ENCODE measurements at places on chromosomes 12 and 14.
A peak's percentile ranks its signal among the peaks of the same experiment; 100 is the strongest.

- peak; percentile 33 for DNase-seq
Measured at GRCh38 chr14:55448141-55448614, 7.8 kb upstream of the TBPL2 start.

GRCh38 chr14:59275668-59276067, 87.2 kb downstream of the DAAM1 start:
- no peak for DNase-seq

- no peak for DNase-seq
Measured at GRCh38 chr14:23513818-23514643, 37.5 kb downstream of the ZFHX2 start.

GRCh38 chr12:100427078-100427477, 46.6 kb upstream of the NR1H4 start:
- no peak for DNase-seq

DNA sequence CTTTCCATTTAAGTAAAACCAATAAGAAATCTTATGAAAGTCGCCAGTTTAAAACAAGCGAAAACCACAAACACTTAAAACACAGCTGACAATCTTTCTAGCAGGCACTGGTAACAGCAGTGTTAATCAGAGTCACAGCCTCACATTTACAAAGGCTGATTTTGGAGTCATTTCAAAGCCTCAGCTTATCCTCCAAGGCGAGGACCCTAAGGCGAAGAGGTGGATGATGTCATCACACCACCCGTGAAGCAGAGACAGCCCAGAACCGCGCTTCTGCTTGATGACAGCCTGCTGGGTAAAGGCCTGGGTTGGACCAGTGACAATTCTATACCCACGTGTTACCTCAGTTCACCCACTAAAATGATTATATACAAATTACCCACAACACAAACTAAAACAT, 10.1 kb downstream of the GOLGA3 start:
- DNase-seq = no peak

DNA sequence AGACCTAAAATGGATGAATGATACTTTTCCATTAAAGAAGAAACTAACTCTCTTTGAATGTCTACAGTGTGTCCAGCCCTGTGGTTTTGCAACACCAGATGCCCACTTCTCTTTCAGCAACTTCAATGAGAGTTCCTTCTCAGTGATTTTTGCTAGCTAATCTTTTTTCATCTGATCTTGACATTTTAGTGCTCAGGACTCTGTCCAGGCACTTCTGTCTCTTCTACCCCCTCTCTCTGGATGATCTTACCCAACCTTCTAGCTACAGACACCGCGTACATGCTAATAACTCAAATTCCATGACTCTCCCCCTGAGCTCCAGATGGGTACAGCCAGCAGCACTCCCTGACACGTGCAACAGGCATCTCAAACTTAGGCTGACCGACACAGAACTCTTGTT, 161.1 kb upstream of the FOXN3 start:
- no peak for DNase-seq

- DNase-seq = no peak
Measured at GRCh38 chr14:27845241-27845850, 921.2 kb upstream of the FOXG1 start.

GRCh38 chr14:77372304-77372841, 4.5 kb downstream of the TMED8 start:
- no peak for DNase-seq

- DNase-seq = no peak
Measured at GRCh38 chr14:24430682-24431568, 1.2 kb downstream of the KHNYN start.

DNA sequence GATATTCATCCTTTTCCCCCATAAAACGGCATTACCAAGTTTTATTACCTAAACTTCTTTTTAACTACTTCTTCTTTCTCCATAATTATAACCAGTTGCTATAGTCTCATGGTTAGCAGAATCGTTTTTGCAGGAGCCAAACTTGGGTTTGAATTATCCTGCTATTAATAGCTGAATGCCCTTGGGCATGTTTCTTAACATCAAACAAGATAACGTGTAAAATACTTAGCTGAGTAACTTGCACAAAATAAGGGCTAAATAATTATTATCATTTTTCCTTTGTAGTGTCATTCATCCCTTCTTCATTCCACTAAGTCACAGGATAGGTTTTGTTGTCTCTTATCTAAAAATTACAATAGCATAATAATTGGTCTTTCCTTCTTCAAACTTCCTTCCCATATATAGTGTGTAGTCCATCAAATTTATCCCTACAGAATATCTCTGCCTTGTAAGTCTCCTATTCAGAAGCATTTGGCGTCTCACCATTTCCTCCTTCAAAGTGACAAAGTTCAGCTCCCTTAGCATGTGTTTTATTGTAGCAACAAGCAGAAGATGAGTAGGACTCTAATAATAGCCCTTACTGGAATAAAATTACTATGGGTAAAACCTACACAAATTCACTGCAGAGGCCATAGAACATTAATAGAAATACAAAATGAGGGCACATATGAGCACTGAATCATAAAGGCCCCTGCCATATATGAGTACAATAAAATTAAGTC, 63.8 kb downstream of the FAR2 start:
- no peak for DNase-seq

DNA sequence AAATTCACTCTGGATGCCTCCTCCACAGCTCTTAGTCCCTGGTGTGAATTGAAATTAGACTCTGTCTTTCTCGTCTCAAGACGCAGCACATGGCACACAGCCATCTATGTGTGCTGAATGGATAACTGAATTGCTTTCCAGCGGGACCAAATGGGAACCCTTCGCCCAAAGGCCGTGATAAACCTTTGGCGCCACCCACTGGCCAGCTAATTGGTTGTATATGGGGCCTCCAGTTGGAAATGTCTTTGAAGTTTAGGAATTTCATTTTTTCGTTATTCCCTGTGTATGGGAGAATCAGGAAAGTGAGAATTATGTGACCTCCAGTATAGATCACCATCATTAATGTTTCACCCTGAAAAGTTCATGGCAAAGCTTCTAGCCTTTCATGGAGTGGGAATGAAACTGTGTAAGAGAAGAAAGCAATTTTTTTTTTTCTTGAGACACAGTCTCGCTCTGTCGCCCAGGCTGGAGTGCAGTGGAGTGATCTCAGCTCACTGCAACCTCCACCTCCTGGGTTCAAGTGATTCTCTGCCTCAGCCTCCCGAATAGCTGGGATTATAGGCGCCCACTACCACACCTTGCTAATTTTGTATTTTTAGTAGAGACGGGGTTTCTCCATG, 9.8 kb upstream of the HSP90AA1 start:
- peak; percentile 81 for DNase-seq

GRCh38 chr14:96497087-96497486, 5.1 kb upstream of the PAPOLA start:
- no peak for DNase-seq

DNA sequence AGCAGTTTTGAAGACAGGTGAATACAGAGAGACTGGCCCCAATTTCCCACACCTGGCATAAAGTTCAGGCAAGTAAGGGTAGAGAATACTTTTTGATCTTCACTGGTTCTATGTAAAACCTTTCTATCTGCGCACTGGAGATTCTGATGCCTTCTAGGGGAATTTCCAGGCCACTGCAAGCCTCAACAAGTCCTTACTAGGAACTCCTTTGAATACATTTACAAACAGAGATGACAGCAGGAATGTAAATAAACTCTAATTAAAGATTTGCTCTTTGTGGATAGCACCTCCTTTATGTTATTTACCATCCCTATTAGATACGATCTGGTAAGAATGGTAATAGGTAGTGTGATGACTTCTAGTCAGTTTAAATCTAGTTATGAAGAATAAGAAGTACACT, 69.2 kb downstream of the NTN4 start:
- DNase-seq = no peak

GRCh38 chr12:52191841-52192791, at the start of gene KRT80:
Gene KRT80 (minus strand): TSS chr12:52192014. CDS start chr12:52191902, 112 bp downstream.
- no peak for DNase-seq

GRCh38 chr14:77580964-77581505, 35.4 kb downstream of the SPTLC2 start:
- DNase-seq = no peak

DNA sequence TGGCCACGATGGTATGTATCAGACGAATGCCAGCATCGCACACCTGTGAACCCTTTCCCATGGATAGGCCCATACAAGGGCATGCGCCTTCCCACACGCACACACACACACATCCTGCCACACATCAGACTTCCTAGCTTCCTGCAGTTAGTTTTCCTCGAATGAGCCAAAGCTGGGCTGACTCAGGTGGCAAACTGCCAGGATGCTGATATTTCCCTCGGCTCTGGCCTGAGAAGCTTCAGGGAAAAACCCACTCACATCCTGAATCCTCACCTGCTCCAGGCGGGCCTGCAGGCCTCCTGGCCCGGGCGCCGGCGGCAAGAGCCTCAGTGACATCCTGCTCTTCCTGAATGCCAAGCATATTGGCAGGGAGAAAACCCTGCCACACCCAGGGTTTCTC, 22.4 kb downstream of the CALM1 start:
- DNase-seq = no peak

- no peak for DNase-seq
Measured at GRCh38 chr12:5506295-5506694, 74.4 kb downstream of the NTF3 start.

DNA sequence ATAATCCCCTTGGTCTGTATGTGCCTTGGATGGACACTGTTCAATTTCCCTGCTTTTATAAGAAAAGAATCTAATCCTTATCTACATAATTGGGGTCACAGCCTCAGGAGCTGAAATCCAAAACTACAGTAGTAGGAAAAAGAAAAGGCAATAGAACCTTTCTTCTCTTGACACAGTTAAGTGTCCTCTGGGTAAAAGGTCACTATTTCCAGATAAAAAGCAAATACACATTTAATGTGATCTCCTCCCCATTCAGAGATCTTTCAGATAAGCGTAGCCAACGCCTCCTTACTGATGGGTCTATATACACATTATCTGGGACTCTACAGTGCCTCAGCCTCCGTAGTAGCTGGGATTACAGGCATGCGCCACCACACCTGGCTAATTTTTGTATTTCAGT, 73.4 kb downstream of the CLIP1 start:
- DNase-seq = no peak

DNA sequence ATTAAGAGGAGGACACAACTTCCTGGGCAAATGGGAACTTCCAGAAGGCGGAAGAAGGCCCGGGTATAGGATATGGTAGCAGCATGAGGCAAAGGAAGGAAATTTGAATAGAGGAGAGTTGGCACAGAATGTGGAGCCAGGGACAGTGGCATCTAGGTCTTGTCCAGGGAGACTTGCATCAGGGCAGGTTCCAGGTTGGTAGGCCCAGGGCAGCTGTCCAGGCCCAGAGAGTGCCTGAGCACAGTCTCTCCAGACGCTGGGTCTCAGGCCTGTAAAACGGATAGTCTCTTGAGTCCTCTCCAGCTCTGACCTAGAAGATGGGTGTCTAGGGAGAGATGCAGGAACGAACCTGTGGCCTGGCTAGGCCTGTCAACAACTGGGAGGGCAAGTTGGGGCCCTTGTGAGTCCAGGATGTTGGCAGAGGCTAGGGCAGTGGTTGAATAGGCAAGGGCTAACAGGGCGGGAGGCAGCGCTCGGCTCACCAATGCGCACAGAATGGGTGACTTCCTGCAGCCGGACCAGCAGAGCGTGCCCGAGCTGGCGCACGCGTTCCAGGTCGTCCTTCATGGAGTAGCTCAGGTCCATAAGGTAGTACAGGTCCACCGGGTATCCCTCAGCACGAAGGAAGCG, 9.9 kb downstream of the ITGB7 start:
- no peak for DNase-seq

DNA sequence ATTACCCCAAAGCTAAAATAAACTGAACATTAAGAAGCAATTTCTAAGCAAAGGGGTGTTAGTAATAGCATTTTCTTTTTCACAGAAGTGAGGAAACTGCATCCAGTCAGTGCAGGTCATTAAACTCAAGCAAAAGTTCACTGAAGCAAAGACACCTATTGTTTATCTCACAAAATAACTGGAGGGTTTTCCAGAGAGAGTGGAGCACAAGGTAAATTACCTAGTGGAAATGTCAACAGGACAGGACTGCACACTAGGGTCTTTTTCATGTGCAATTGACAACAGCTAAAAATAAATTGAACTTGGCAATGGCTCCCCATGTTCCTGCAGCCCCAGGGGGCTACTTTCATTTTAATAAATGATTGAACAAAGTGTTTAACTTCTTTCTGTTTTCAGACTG, 742.0 kb downstream of the GALC start:
- DNase-seq = no peak

- DNase-seq = no peak
Measured at GRCh38 chr14:52363961-52364360, 49.8 kb downstream of the PTGER2 start.

- peak; percentile 13 for DNase-seq
Measured at GRCh38 chr12:4899364-4899763, 10.3 kb upstream of the KCNA1 start.

DNA sequence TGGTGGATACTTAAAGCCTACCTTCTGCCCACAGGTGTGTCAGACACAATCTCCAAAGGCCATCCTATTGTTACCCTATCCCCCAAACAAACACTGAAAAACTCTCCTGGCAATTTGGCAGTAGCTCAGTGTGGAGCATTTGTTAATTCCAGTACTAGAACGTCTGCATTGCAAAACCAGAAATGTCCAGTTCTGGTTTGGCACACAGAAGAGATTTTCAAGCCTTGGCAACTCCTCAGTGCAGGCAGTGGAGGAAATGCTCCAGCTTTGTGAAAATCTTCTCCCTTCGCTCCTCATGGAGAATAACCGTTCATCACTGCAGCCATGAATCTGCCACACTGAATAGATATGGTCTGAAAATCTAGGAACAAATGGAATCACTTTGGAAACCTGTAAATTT, 5.3 kb upstream of the SOCS2 start:
- DNase-seq = no peak

GRCh38 chr14:27127838-27128237, 530.0 kb upstream of the NOVA1 start:
- DNase-seq = no peak

GRCh38 chr14:104283197-104284106, 145.1 kb downstream of the KIF26A start:
- peak; percentile 3 for DNase-seq

DNA sequence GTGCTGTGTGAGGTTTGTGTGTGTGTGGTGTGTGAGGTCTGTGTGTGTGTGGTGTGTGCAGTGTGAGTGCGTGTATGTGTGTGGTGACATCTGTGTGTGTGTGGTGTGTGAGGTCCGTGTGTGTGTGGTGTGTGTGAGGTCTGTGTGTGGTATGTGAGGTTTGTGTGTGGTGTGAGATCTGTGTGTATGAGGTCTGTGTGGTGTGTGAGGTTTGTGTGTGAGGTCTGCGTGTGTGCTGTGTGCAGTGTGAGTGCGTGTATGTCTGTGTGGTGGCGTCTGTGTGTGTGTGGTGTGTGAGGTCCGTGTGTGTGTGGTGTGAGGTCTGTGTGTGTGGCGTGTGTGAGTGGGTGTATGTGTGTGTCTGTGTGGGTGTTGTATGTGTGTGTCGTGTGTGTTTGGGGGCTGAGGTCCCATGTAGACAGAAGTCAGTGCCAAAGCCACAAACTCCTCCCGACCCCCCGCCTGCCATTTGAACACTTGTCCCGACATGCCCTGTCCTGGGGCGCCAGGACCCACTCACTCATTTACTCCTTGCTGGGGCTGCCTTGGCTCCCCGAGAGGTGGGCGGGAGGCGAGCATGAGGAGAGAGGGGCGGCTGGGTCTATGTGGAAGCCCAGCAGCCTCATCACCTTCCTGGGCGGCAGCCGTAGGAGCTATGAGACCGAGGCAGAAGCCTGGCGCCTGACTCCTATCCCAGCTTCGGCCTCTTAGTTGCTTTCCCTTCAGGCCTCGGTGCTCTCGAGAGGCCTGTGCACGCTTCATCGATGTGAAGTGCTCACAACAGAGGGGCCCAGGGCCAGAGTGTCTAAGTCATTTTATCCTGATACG, 20.5 kb downstream of the RILPL1 start:
- no peak for DNase-seq

GRCh38 chr12:54357506-54358190, 6.6 kb downstream of the GPR84 start:
- DNase-seq = no peak
